ENCODE measurements at places on chromosomes 1 and 21. TPM values are rescaled to one million over a fixed set of nuclear protein-coding genes. Genes with fewer than 3 reads are reported as not detected.

GRCh38 chr1:243727503-243728203 is 122.4 kb downstream of the AKT3 start:
- DNase-seq: peak; percentile 63

GRCh38 chr1:108653431-108654105 is 7.3 kb downstream of the HENMT1 start:
- DNase-seq: no peak

DNA sequence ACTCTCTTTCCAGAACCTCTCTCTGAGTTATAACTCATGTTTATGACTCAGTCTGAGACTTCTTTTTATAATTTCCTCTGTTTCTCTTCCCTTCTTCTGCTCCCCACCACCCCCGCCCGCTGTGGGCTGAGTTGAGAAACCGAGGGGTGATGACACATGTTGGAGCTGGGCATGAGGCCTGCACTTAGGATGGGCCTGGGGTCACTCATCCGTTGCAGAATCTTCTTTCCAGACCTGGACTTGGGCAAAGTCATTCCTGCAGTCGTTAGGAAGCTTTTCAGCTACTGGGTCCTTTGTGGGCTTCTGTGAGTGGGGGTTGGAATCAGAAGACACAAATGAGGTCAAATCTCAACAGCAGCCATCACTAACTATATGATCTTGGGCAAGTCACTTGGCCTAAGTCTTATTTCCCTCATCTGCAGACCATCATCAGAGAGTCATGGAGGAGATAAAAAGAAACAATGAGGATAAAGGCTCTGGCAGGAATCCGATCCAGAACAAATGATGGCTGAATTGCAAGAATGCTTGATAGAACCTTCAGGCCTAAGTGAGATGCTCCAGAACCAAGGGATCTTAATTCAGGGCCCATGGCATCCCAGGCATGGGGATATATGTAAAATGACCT is 53.4 kb downstream of the RPS6KA1 start:
- no peak for DNase-seq

Gene UMODL1
- 2.5 TPM for total RNA-seq

DNA sequence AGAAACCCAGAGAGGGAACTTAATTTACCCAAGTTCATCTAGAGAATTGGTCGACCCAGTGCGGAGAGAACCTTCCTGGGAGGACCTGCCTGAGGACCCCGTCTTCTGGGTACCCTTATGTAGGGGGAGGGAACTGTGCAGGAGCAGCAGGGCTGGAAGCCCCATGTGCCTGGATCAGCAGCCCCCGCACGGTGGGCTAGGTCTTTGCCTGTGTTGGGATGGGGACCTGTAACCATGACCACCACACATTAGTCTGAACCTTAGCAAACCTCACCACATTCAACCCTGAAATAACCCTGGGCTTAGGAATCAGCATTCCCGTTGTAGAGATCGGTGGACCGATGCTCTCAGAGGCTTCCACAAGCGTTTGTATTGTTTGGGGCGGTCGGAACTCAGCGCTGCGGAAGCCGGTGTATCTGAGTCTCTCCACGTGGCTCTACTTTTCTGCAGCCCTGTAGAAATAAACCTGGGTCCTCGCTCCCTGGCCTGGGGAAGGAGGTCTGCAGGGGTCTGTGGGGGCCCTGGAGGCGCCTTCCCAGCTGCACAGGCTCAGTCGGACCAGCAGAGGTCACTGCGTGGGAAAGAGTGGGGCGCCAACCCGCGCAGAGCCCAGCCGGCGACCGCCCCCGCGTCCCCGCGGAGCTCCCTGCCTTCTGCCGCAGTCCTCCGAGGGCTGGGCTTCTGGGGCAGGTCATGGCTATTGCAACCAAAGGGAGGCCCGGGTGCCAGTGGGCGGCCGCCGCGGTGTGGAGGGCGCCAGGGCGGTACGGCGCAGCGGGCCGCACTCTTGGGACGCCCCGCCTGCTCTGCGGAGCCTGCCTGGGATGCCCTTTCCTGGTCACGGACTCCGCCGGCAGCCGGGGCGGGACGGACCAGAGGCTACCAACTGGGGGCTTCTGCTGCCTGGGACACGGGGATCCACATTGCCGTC is 36.2 kb upstream of the KCNA10 start:
- DNase-seq: no peak

GRCh38 chr1:67969446-67969845 is 81.0 kb downstream of the DIRAS3 start:
- DNase-seq: no peak

Gene PACC1
- total RNA-seq: 17.9 TPM

Gene TSSK3
- total RNA-seq: 1.4 TPM

Gene IL12RB2
- total RNA-seq: not detected

GRCh38 chr1:232127190-232127589 is 500.6 kb downstream of the DISC1 start:
- no peak for DNase-seq

DNA sequence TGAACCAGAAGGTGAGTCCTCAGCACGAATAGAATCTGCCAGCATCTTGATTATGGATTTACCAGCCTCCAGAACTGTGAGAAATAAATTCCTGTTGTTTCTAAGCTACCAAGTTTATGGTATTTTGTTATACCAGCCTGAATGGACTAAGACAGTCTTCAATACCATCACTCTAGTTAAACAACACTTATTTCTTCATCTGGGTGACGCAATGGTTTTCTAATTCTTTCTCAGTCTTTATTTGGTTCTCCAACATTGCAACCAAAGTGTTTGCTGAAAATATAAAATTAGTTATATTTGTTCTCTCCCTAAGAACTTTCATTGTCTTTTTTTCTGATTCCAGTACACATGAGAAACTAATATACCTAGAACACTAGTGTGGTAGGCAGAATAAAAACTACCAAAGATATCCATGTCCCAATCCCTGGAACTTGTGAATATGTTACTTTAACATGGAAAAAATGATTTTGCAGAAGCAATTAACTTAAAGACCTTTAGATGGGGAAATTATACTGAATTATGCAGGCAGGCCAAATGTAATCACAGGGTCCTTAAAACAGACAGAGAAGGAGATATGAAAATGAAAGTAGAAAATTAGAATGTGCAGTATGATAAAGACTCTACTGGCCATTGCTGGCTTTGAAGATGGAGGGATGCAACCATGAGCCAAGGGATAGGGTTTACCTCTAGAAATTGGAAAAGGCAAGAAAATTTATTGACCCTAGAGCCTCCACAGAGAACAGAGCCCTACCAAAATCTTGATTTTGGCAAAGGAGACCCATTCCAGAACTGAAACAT is 1115.1 kb downstream of the PLA2G4A start:
- DNase-seq: no peak

DNA sequence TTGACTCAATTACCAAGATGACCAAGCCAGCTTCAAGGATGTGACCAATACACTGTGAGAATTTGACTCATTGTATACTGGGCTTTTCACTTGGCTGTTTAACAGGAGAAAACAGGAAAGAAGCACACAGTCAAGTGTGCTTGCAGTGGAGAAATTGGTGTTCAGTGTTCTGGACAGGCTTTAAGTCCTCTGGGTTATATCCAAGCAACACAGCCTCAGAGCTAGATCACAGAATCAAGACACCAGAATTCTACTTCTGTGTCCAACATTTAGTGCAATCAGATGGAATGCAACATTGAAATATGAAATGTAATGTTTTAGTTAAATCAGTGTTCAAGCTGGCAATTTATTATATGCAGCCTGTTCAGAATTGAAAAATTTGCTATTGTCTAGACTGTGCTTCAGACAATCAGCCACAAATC is 694.4 kb downstream of the LTN1 start:
- DNase-seq: no peak

Gene SLFNL1
- total RNA-seq: 1.5 TPM

Gene GBP6
- not detected for total RNA-seq

DNA sequence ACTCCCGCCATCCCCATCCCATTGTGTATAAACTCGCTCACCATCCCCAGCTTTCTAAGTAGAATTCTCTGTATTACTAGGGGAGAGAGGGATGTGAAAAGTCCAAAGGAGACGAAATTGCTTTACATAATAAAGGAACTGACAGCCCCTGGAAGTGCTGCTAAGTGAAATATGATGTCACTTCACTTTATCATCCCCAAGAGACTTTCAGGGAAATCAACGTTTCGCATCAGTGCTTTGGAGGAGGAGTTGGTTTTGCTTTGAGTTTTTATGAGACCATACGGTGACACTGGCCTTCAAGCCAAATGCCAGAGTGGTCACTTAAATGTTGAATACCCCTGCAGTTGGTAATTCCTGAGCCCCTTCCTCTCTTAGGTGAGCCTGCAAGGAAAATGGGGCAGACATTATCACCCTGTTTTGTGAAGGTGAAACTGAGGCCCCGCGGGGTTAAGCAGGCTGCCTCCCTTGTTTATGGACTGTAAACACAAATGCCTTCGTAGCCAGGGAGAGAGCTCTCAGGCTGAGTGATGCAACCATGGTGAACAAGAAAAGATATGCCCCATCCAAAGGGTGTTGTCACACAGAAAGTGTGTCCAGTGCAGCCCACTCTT is 58.4 kb upstream of the KAZN start:
- DNase-seq: peak; percentile 84

DNA sequence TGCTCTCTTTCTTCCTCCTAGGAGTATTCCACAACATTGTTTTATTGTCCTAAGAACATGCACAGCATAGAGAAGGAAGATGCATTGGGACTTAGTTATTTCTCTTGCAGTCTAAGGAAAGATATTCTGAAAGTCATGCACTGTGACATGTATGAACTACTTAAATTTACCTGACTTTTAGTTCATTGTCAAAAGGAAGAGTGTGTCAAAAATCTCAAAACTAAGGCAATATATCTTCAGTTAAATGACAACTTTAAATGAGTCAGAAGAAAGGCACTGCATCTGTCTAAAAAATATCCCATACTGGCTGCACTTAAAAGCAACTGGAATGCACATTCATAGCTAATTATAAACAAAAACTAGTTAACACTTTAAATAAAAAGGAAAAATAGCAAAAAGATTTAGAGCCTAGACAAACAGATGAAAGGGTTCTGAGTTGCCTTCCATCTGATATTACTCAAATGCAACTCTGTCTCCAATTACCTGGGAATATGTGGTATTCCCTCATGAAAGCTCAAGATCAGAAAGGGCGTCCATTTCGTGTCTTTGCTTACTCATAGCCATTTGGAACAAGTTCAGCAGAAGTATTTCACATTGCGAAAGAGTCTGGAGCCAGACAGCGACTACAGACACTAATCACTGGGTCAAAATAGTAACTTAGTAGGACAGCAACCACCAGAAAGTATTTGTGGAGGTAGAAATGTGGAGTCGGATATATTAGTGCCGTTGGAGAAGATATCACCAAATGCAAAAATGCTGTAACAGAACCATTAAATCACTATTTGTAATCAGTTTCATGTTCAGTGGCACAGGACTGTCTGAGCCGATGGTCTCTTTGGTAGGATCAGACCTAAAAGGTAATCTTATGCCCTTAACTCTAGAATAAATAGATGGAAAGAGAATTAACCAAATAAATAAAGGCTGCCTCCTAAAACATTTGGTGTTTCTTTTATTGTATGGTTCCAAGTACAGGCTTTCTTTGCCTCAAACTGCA is 225.7 kb downstream of the GREM2 start:
- DNase-seq: no peak

Gene AVPR1B
- not detected for total RNA-seq

Gene TIE1
- not detected for total RNA-seq

- DNase-seq: no peak
Observed at GRCh38 chr1:24886241-24886640, 43.8 kb downstream of the RUNX3 start.

DNA sequence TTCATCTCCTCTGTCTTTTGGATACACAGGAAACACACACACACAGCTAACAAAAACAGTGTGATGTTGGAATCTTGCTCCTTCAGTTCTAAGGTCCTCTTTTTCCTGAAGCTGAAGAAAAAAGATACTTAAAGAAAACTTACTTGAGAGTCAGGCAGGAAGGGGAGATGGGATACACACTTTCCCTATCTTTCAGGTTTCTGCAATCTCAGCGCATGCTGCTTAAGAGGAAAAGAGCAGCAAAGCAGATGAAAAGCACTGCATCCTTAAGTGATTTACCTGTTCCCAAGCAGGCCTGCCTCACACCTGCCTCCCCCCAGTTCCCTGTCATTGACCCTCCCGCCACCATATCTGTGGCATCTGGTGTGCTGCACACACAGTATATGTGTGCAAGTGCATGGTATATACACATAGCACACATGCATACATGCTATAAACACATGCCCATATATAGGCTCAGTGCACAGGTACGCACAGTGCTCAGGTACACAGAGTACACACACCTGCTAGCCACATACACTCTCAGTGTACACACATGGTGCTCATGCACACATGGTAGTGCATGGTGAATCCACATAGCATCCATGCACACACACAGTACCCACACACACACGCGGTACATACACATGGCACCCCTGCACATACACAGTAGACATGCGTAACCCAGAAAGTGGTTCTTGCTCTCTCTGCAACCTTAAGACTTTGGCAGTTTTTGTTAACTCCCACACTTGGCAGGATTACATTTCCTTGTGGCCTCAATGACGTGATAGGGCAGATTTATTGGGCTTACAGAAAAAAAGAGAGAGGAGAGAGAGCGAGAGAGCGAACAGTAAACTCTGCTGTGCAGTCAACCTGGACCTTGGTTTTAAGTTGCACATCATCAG is 166.9 kb downstream of the TOMM20 start:
- DNase-seq: peak; percentile 70

DNA sequence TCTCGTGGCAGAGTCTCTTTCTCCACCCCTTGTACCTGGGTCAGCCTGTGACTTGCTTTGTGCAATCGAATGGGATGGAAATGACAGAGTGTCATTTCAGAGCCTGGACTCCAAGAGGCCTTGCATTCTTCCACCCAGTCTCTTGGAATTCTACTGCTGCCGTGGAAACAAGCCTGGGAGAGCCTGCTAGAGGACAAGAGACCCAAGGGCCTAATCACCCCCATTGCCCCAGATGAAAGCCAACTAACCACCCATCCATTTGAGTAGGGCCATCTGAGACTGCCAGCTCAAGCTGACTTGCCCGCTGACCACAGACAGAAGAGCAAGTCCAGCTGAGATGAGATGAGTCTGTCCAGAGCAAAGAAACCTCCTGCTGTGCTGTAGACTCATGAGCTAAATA is 201.6 kb downstream of the PTPRU start:
- DNase-seq: no peak

DNA sequence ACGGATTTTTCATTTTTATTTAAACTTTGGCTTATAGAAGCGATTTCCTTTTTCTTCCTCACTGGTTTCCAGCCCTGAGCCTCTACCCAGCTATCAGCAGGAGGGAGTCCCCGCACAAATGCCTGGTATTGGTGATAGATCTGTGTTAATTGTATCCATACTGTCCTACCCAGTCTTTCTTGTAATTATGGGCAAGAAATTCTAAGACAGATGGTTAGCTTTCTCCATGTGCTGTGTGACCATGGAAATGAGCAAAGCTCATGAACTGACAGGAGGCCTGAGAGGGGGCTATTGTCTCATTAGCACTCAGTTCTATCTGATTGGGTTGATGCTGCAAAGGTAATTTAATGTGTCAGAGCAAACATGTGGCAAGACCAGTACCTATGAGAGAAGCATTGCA is 108.1 kb upstream of the IVNS1ABP start:
- DNase-seq: no peak

Gene TAS1R3
- total RNA-seq: 82.6 TPM

DNA sequence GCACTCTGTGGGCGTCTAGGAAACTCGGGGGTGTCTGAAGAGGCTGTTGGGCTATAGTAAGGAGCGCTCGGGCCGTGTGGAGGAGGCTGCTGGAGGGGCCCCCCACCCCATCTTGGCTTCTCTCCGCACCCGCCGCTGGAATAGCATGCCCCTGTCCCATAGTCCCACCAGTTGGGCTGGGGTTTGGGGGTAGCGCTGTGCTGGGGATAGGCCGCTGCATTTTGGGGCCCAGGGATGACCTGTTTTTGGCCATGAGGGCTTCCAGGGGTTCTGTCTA is 511 bp downstream of the EFNA3 start:
- DNase-seq: no peak

All from Karpas-422 (cell line).